Stimulated activated CD4-positive, alpha-beta T cell treated with anti-CD3 and anti-CD28 coated beads, Interleukin-15, amount 100 ng/mL, for 48 hours (primary cell): ENCODE measurements at places on chromosomes 2 and 18.
A peak's percentile ranks its signal among the peaks of the same experiment; 100 is the strongest.

- DNase-seq: no peak
These were observed 126.5 kb downstream of the INO80D start for GRCh38 chr2:205959521-205959920.

GRCh38 chr2:3465844-3466481, 53.4 kb downstream of the ADI1 start:
- DNase-seq: no peak

GRCh38 chr2:105782123-105782522, 37.4 kb downstream of the NCK2 start:
- no peak for DNase-seq

DNA sequence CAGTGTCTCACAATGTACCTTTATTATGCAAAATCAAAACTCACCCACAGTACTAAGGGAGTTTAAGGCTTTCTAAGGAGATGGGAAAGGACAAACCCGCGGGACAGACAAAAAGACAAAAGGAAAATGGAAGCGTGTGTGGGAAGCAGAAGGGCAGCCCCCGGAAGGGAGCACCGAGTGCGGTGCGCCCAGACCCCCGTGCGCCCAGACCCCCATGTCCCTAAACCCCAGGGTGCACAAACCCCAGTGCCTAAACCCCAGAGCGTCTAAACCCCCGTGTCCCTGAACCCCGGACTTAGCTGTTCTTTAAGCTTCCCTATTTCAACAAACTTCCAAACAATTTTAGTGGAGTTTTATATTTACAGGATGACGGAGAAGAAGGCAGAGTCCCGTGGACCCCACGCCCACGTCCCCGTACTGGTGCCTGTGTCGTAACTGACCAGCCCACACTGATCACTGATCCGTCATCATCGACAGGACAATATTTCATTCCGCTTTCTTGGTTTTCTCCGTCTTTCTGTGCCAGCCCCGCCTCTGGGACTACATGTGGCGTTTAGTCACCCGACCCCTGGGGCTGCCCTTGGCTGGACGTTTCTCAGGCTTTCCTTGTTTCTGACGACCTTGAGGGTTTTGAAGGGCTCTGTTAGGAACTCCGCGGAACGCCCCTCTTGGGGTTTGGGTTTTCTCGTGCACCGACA, 76.9 kb downstream of the RTP5 start:
- DNase-seq: no peak

DNA sequence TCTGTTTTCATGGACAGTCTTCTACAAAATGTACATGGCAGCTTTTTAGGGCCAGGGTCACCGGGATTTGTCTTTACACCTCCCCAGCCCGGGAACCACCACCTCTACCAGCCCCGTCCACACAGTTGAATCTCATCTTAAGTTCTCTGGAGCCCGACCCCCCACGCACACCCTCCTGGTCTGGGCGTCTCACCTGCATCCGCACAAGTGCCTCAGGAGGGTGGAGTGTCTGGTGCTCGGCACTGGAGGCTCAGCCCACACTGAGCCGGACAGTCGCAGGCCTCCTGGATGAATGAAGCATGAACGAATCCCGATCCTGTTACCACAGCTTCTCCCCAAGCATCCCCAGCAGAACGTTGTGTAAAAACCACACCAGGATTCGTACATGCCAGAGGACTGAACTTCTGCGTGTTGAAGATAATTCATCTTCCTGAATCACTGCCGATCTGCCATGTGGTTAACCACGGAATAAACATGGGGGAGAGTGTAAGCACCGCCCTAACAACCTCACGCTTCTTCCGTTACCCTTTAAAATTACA, 162.0 kb downstream of the RTP5 start:
- peak; percentile 8 for DNase-seq

- DNase-seq: no peak
These were observed 82.1 kb downstream of the HS6ST1 start for GRCh38 chr2:128236491-128237035.

GRCh38 chr2:212484563-212485080, 54.0 kb downstream of the ERBB4 start:
- DNase-seq: no peak

GRCh38 chr2:6986301-6986911, 69.2 kb downstream of the RNF144A start:
- no peak for DNase-seq

- no peak for DNase-seq
These were observed 42.3 kb upstream of the STAT1 start for GRCh38 chr2:191056228-191056627.

GRCh38 chr2:171852366-171852888, 41.6 kb downstream of the SLC25A12 start:
- no peak for DNase-seq
